Stimulated activated CD8-positive, alpha-beta memory T cell treated with anti-CD3 and anti-CD28 coated beads, Interleukin-15, amount 100 ng/mL, for 4 hours (primary cell): ENCODE measurements at places on chromosomes 3 and 15.

DNA sequence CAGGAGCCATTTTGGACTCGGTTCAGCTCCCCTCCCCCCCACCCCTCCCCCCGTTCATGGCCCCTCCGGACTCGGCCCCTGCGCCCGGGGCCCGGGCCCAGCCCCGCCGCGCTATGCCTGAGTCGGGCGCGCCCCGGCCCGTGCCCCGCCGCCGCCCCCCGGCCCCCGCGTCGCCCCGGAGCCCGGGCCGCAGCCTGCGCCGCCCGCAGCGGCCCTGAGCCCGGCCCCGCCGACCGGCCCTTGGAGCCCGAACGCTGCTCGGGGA, 155 bp downstream of the ACVR2B start:
- DNase-seq: no peak

DNA sequence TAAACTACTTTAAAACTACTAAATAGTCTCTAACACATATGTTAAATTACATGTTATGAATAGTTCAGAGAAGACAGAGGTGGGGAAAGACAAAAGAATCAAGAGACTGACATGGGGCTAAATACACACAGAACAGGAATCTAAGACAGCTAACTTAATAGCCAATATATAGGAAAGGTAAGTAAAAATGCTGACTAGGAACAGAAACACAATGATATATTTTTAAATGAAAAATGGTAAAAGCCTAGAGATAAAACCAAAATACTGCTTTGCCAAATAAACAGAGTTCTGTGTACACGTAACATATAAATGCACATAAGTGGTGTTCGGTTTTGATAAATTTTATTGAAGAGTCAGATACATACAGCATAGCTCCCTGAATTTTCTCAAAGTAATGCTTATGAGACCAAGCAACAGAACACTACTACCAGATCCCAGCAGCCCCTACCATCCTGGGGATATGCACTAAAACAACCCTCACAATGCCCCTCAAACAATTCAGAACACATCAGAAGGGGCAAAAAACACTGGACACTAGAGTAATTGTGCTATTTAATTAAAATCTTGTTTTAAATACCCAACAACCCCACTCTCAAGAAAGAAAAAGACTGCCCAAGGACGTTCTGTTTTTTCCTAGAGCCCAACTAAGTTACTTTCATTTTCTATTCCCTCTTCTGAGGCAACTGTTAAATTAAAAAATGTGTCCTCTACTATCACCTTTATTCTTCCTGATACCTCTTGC, 121.1 kb downstream of the ADAM10 start:
- DNase-seq: no peak

- DNase-seq: no peak
These were observed 60.0 kb downstream of the PLOD2 start for GRCh38 chr3:146100825-146101444.

DNA sequence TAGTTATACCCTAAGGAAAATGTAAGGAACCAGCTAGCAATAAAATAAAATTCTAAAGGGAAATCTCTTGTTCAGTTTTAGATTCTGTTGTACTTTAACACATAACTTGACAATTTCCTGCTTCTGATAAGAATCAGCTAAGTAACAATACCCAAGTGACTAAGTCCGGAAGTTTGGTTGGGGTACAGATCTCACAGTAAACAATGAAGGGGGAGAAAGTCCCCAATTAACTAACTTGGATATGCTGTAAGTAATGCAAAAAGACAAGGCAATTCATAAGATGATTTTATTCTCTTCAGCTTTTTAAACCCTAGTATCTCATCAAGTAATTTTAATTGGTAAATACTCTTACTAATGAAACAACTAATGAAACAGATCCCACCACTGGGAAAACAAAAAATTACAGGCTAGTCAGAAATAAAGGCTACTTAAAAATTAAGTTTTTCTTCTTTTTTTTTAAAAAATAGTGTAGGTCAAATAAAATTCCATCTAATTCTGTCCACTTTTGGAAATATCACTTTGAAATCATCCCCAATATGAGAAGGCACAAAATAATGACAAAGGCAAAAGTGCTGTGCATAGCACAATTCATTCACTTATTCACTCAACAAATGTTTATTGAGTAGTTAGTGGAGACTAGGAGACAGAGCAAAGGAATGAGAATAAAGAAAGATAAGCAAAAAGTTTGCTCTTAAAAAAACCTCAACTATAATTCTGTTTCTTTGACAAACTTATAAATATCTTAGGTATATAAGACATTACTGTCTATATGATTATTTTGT, 37.8 kb upstream of the IL20RB start:
- no peak for DNase-seq

DNA sequence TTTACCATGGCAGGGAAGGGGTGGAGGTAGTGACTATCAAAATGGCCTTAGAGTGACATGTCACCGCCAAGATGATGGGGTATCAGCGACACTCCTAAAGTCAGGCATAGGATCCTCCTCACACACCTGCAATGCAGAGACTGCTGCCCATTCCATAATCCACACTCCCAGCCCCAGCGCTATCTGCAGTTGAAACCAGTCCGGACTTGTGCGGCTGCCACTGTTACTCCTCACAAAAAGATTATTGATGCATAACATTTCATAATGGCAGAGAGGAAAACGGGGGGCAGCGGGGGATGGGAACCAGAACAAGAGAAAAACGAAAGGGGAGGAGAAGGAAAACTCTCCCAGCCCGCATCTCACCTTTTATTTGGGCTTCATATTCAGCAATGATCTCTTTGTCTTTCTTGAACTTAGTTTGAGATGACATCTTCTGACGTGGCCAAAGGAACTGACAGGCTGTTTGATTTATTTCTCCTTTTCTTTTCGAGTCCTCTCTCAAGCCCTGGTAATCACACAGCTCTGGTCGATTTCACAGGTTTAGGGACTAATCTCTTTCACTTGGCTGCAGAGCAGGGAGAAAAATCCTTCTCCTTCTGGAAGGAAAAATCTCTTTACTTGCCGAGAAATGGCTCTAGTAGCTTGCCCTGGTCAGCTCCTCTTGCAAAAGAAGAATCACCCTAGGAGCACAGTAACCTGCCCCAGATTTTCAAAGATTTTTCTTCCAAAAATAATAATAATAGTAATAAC, 749 bp downstream of the SRGAP3 start:
- no peak for DNase-seq

GRCh38 chr3:169662843-169663160, 710 bp downstream of the MECOM start:
- no peak for DNase-seq

DNA sequence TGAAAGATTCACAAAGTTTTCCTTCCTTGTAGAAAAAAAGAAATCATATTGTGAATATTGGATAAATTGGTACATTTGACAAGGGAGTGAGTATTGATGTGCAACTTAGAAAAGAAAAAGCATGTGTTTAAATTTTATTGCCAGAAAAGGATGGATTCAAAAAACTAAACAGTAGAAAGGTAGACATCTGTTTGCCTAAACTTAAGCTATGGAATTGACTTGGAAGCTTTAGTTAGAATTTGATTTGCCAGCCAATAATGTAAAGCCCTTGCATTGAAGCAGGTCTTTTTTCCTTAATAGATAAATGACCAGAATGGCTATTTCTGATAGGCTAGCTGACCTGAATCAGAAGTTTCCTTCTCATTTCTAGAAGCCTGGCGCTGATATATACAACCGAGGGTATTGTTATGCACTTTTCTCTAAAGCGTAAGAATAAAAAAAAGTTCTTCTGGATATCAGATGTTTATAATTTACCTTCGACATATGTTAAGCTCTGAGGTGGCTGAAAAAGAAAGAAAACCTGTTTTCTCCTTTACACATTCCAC, 4.2 kb downstream of the RARB start:
- DNase-seq: no peak

DNA sequence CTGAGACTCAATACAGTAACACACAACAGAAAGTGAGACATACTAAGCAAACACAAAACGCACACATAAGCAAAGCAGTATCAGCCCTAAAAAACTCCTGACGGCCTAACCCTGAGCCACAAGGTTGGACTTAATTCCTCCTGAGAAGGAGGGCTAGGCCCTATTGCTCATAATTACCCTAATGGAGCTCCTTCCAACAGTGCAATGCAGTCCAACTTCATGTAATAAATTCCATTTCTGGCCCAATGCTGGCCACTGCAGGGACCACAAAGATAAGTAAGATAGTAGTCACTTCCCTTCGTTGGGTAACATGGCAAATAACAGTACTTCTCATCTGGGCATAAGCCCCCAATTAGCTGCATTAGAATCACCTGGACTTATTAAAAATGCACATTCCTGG, 4.2 kb downstream of the VPS39 start:
- DNase-seq: no peak

DNA sequence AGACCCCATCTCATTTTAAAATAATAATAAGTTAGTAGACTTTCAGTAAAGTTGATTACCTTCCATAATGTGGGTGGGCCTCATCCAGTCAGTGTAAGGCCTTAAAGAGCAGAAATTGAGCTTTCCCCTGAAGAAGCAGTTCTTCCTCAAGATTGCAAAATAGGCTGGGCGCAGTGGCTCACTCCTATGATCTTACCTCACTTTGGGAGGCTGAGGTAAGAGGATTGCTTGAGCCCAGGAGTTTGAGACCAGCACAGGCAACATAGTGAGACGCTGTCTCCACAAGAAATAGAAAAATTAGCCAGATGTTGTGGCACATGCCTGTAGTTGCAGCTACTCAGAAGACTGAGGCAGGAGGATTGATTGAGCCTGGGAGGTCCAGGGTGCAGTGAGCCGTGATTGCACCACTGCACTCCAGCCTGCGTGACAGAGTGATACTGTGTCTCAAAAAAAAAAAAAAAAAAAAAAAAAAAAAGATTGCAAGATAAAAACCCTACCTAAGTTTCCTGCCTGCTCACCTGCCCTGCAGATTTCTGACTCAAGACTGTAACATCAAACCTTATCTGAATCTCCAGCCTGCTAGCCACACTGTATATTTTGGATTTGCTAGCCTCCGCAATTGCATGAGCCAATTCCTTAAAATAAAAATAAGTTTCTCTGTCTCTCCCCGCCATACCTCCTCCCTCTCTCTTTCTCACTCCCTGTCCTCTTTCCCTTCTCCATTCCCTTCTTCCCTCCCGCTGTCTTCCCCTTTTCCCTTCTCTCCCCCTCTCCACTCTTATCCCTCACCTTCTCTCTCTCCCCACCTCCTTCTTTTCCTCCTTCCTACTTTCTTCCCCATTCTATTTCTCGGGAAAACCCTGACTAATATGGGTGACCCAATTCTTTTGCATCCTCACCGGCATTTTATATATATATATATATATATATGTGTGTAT, 16.9 kb downstream of the KLHL18 start:
- DNase-seq: no peak

- DNase-seq: no peak
These were observed 615.2 kb upstream of the TGFBR2 start for GRCh38 chr3:29991198-29991597.

- DNase-seq: no peak
These were observed 98.8 kb downstream of the FNDC3B start for GRCh38 chr3:172138193-172138537.

DNA sequence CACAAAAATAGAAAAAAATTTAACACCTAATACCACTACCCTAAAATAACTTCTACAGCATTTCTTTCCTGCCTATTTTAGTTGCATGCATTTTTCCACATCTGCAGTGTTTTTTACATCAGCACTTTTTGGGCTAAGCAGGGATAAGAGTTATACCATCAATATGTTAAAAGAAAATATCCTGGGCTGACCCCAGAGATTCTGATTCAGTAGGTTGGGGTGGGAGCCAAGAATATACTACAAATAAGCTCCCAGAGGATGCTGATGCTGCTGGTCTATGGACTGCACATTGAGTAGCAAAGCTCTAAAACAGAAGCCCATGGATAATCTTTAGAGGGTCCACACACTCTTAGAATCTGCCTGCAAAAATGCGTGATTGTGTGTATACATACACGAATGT, 14.8 kb downstream of the FYCO1 start:
- no peak for DNase-seq

DNA sequence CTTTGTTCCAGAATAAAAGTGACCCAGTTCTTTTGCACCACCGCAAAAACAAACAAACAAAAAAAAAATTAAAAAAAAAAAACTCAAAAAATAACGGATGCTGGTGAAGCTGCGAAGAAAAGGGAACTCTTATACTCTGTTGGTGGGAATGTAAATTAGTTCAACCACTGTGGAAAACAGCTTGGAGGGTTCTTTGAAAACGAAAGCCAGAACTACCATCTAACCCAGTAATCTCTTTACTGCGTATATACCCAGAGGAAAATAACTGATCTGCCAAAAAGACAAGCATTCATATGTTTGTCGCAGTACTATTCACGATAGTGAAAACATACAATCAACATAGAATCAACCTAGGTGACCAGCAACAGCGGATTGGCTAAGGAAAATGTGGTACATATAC, 298.9 kb upstream of the CBLB start:
- DNase-seq: no peak

GRCh38 chr15:89326316-89326715, 8.3 kb downstream of the POLG start:
- no peak for DNase-seq

GRCh38 chr15:95440712-95441111, 889.8 kb upstream of the NR2F2 start:
- no peak for DNase-seq

DNA sequence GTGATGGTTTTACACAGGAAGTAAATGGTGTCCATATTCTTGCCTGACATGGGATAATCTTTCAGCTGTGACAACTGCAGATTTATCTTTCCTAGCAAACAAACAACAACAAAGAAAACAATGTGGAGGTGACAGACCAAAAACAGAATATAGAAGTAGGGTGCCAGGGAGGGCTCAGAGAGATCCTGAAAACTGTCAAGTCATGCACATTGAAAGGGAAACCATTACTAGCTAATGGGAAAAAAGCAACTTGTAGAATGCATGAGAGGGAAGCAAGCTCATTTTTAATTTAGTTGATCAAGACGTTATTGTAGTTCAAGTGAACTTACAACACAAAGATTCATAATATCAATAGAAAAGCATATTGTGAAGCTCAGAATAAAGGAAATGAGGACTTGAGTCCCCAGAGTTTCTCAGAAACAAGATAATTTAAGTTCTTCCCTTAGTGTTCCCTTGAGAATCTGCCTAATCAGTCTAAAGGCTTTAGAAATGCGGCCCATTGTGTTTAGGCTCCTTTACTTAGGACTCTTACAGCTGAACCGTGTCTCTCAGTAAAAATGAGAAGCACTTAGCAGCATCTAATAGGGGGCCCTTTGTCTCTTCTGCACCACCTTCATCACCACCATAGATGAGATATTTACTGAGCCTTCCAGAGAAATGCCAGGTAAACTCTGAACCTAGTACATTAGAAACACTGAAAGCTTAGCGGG, 115.6 kb upstream of the CADPS start:
- no peak for DNase-seq

GRCh38 chr15:71747128-71748083, 62.9 kb upstream of the NR2E3 start:
- no peak for DNase-seq
